ENCODE measurements at places on chromosomes 16 and 17. TPM values are rescaled to one million over a fixed set of nuclear protein-coding genes. Genes with fewer than 3 reads are reported as not detected.

- no peak for DNase-seq
These were observed 55.7 kb upstream of the MRTFB start for GRCh38 chr16:14015461-14015860.

- no peak for DNase-seq
These were observed 19.0 kb downstream of the MED24 start for GRCh38 chr17:40035162-40035559.

DNA sequence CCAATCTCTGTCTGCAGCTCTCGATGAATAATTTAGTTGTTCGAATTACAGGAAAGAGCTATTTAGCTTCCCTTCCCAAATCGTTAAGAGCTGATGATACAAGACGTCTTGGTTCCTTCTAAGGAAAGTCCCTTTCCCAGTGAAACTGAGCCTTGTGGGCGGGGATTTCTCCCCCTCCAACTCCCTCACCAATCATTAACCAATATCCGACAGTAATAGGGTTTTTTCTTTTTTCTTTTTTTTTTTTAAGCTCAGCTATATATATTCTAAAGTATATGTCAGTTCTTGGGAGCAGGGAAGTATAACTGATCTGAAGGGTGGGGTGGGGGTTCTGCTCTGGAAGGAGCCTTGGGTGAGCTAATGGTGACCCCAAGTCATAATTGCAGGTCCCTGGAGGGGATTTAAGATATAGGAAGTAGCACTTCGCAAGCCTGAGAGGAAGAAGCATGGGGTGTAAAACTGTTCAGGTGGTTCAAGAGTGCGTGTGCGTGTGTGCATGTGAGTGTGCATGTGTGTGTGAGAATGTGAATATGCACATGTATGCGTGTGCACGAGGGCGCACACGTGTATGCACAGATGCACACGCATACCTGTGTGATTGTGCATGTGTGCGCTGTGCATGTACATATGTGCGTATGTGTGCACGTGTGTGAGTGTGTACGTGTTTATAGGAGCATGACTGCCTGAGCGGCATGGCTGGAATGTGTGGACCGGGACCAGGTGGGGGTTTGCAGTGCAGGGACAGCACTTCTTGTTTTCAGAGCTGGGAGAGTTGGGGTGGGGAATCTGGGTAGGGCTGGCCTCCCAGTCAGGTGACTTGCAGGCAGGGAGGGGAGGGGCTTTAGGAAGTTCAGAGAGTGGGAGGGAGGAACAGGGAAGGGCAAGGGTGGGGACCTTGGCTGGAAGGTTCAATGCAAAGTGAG lies 42.7 kb downstream of the SOCS3 start:
- no peak for DNase-seq

Gene FSCN2
- 0.10 TPM for polyA plus RNA-seq

GRCh38 chr16:1538804-1539520 lies 5.5 kb downstream of the TMEM204 start:
- no peak for DNase-seq

Gene QRICH2
- polyA plus RNA-seq = not detected

Data from CD14-positive monocyte (primary cell).